ENCODE measurements at places on chromosomes 1 and 21.

DNA sequence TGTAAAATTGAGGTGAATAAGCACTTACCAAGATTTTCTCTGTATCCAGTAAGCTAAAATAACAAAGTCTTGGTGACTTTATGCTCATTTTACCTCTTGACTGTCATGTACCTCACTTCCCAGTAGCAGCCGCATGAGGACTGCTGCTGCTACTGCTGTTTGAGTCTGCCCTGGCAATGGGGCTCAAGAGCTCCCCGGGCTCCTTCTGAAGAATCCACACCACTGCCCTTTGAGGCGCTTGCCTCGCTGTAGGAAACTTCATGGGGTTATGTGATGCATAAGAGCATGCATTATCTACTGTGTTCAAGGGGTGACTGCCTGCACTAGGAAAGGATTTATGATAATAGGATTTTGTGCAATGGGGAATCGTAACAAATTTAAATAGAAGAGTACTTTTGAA is 113.5 kb downstream of the NTNG1 start:
- DNase-seq: no peak

- no peak for DNase-seq
These were observed 302.5 kb downstream of the NEGR1 start for GRCh38 chr1:71979882-71980281.

DNA sequence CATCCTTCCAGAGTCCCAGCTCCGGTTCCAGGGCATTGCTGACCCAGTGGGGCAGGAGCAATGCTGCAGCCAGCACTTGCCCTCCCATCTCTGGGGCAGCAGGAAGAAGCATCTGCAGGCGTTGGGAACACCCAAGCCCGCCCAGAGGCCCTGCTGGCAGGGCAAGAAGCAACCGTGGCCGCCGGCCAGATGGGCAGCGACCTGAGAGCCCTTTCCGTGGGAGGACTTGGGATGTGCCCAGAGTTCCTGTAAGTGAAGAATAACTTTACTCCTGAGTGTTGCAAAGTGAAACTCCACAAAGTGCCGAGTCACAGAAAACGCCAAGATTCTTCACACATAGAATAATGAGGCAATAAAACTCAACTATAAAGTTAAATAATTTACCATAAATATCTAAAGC is 46.0 kb downstream of the GRIK3 start:
- DNase-seq: no peak

DNA sequence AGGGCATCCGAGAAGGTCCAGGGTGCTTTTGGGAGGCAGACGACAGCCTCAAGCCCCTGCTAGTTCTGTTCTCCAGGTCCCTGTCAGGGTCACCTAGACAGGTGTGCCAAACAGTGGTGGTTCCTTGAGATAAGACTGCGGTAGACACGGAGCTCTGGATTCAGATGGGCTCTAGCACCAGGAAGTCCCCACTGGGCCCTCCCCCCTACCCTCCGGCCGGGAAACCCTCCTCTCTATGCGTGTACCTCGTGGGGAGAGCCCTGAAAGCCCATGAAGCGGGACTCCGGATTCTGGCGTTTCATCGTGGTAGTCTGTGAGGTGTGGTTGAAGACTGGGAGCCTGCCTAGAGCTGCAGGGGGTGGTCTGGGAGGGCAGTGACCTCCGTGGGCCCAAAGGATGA is 2.1 kb upstream of the KCNA2 start:
- no peak for DNase-seq

DNA sequence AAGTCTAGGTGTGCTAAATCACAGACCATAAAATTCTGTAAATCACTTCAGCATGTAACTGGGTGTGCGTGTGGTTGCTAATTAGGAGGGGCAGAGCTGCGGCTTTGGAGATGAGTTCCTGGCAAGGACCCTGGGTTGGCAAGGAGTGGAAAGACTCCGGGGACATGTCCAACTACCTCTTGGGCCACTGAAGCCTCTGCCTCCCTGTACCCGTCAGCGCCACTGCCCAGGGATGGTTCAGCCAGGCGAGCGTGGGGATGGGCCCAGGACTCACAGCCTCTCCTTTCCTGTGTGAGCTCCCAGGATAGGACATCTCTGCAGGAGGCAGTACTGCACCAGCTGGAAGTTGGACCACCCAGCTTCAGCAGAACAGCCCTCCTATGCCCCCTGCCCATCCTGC is 386.4 kb upstream of the VAMP3 start:
- no peak for DNase-seq

GRCh38 chr1:222283147-222283768 is 264.6 kb downstream of the HHIPL2 start:
- peak; percentile 38 for DNase-seq

GRCh38 chr1:20089328-20090077 is 19.5 kb downstream of the PLA2G5 start:
- DNase-seq: no peak

- no peak for DNase-seq
These were observed 80.0 kb downstream of the CAMK2N1 start for GRCh38 chr1:20405893-20406604.

GRCh38 chr21:16811970-16812369 is 700.9 kb upstream of the CXADR start:
- no peak for DNase-seq

DNA sequence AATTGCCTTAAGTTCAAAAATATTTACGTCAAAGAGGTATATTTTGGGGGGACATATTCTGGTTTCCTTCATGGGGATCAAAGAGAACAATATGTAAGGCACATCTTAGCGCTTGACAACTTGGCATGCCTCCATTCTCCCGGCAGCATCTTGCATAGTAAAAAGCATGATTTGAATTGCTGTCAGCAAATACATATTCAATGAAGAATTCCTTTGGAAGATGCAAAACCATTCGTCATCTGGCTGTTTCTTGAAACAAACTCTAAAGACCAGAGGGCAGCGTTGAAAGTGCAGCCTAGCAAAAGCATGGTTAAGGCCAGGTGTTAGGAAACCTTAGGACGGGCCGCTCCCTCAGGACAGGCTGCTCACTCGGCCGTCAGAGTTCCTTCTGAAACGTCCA is 3.4 kb upstream of the PIK3CD start:
- DNase-seq: no peak

DNA sequence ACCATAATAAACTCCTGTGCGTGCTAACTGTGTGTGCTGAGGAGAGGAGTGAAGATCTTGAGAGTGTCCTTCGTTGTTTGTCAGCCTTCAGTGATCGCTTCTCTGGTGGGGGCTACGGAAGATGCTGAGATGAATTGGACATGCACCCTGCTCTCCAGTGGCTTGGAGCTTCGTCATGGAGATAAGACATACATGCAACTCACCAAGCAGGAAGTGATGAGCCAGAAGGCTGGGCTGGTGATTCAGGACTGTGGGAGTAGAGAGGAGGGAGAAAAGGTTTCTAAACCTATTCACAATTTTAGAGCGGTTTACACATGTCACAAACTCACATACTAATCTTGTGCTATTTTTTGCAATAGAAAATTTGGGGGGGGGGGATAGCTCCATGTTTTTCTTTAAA is 128.9 kb upstream of the ADAR start:
- DNase-seq: no peak

DNA sequence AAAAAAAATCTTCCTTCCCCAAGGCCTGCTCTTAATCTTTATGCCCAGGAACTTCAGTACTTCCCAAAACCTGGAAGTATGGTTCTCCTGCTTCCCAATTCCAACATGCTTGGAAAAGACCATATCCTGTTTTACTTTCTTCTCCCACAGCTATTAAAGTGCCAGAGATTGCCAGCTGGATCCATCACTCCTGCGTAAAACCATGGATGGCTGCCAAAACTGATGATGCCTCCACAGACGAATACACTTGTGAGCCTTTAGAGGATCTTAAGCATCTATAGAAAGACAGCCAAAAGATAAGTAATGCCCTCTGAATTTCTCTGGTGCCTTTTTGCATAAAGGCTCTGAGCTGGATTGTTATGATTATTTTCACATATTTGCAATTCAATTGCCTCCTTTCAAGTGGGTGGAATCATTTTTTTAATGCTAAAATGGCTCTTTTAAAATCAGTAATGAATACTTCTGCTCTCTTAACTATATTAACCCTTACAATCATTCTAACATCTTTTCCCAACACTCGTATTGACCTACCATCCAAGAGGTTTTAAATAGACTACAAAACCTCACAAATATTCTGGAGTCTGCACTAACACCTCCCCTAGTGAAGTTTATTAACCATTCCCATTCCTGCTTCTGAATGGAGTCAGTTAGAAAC is 1807.8 kb downstream of the BRINP3 start:
- no peak for DNase-seq

GRCh38 chr21:34227386-34227852 is 136.4 kb upstream of the KCNE2 start:
- DNase-seq: no peak

DNA sequence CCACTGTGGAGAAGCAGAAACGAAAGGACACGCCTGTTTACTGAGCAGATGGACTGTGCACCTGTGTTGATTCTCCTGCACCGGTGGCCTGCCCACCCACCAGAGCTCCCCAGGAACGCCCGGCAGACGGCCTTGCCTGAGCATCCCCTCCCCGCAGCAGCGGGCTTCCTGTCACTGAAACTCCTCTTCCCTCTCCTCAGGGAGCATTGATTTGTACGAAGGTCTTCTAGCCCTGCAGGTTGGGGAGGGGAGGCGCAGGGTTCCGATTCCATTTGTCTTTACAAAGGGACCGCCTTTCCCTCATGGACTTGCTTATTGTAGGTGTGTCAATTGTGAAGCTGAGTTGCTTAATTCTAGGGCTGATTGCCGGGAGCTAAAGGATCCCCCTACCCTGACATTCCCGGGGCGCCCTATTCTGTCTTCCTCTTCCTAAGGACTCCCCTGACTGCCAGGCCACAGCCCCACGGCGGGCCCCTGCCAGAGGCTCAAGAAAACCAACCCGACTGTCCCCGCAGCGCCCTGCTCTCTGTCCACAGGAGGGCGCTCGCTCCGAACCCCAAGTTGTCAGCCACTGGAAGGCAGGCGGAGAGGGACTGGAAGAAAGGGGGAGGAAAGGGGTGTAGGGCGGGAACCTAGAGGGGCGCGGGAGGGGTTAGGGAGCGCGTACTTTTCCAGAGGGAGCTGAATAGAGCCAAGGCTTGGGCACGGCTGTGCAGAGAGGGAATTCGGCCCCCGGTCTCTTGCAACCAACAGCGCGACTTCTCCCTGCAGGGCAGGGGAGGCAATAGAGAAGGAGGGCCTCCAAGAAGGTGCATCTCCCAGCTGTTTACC is 2.8 kb downstream of the S100A6 start:
- DNase-seq: peak; percentile 81

- no peak for DNase-seq
These were observed 193.3 kb upstream of the SNX7 start for GRCh38 chr1:98468111-98468717.

DNA sequence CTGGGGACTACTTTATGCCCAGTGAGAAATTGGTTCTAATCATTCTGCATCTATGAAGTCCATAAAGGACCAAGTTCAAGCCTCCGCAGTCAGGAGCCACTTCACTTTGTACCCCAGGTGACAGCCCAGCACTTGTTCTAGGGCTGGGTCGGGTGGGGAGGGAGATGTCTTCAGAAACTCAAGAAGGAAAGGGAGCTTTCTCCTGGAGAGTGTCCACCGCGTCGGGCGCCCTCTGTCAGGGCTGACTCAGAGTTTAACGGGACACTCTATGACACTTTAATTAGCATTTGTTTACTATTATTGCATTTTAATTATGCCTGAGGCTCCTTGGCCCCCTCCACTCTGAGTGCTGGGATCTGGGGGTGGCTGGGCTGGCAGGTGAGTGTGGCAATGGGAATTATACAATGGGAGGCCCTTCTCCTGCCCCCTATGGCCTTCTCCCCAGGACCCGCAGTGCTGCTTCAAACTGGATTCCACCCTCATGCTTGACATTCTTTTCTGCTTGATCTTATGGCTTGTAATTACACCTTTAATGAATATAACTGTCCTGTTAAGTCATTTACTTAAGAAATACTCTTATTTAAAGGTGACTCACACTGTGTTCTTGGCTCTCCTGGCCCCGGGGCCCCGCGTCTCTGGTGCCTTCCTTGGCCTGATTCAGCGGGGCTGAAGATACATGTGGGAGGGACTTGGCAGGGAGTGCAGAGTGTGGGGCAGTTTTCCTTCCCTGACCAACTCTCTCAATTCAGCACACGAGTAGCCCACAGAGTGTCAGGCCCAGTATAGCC is 136.6 kb downstream of the PLXNA2 start:
- DNase-seq: no peak

GRCh38 chr1:59413327-59413720 is 116.4 kb downstream of the FGGY start:
- DNase-seq: no peak

Data from adrenal gland (tissue), 19 donors.